ENCODE measurements at places on chromosomes 3 and 15.

DNA sequence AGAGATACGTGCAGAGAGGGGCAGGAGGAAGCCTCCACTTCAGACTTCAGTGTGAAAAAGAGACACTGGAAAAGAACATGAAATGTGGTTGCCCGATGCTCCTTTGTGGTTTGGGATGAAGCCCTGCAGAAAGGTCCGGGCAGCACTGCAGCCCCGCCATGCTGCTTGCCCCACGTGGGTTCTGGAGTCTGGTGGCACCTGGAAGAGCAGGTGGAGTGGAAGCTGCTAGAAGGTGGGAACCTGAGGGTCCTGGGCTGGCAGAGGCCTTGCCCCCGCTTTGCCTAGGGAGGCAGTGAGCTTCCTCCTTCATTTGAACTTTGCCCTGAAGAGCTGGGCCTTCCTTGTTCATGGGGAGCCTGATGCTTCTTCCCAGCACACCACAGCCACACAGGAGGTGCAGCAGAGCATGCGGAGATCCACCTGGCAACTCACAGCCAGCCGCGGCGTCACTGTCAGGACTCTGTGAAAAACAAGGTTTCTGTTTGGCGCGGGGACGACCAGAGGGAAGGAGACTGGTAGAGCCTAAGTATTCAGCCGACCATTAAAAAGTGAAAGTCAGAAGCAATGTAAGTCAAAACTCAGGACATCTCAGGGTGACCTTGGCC is 59.0 kb downstream of the APBA2 start:
- no peak for DNase-seq

GRCh38 chr3:126202276-126202675 is 21.9 kb upstream of the ALDH1L1 start:
- DNase-seq = no peak

DNA sequence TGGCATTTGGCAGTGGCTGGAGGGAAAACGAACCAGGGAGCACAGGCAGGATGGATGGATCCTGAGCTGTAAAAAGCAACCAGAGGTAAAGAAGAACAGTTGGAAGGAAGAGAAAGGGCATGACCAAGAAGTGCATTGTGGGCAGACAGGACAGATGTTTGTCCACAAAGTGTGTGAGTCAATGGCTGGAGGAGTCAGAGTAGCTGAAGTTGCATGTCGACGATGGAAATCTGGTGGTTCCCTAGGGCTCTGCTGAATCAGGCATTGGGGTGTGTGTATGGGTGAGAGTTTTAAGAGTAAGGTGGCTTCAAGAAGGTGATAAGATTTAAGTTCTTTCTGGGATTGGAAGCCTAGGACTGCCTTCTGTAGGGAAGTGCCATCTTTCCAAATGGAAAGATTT is 214.0 kb upstream of the BHLHE40 start:
- DNase-seq = no peak

DNA sequence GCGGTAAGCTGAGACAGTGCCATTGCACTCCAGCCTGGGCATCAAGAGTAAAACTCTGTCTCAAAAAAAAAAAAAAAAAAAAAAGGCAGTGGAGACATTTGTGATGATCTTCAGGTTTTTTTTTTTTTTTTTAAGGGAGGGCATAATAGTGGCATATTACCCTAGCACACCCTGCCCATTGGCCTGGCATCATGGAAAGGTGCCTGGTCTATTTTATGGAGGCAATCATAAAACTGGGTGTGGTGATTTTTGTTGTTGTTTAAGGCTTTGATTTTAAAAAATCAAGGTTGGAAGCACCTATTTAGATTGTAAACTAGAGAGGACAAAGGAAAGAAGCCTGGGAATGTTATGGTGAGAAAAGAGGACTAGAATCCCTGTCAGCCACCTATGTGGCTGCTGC is 6.0 kb downstream of the IQGAP1 start:
- DNase-seq = no peak

GRCh38 chr15:40249477-40250303 is 10.8 kb downstream of the PAK6 start:
- DNase-seq = no peak

DNA sequence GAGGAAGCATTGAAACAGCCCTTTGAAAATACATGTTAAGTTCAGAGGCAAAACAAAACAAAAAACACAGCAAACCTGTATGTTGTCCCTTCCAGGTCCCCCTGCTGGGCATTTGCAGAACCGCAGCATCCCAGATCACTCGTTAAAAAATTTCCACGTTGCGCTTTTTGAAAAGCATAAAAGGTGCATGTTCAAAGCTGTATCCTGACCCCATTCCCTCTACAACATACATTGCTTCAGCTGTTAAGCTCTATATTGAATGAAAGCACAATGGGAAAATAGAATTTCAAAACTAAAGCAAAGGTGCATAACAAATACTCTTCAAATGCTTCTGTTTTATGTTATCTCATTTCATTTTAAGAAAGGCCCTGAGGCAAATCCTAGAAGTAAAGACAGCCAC is 328.3 kb downstream of the THSD4 start:
- DNase-seq = no peak

- DNase-seq = no peak
Measured at GRCh38 chr3:72571052-72571451, 277.2 kb downstream of the SHQ1 start.

DNA sequence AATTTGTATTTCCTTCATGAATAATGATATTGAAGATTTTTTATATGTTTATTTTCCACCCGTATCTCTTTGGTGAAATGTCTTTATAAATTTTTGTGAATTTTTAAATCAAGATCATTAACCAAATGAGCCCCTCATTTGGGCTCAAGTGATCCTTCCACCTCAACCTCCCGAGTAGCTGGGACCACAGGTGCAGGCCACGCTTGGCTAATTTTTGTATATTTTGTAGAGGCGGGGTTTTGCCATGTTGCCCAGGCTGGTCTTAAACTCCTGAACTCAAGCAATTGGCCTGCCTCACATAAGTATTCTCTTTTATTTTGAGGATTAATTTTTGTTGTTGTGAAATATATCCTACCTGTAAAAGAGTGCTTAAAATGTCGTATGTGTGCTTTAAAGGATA is 4.9 kb downstream of the BBS4 start:
- no peak for DNase-seq

- DNase-seq = no peak
Measured at GRCh38 chr15:57451555-57451954, 75.2 kb downstream of the CGNL1 start.

GRCh38 chr3:11438646-11439045 is 166.4 kb downstream of the ATG7 start:
- no peak for DNase-seq

DNA sequence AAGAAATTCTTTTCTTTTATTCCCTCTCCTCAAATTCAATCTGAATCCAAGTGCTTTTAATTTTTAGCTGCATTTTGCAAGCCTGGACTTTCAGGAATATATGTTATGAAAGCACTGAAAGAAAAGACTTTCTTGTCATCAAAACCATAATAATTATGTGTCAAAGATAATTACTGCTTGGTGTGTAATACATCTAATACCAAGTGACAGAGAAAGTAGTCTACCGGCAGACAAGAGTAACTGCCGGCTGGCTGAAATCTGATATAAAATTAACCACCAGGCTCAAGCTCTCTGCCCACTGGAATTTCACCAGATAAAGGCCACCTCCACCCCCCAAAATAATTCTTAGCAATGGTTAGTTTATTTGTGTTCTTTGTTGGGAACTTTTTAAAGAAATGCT is 220.9 kb upstream of the CDIN1 start:
- no peak for DNase-seq

DNA sequence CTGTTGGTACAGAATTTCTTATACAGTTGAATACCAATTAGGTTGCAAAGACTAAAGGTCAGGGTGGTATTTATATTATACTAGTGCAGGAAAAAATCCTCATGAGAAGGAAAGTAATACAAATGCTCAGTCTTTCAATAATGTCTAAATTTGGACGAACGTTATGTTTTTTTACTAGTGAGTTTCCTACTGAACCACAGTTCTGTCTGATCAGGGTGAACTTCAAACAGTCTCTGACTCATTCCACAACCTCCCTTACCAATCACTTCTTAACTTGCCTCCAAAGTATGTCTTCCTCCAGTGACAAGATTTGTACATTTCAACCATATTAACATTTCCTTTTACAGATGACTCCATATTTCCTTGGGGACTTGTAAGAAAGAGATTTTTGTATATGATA is 3.4 kb downstream of the TMEM212 start:
- DNase-seq = no peak

- DNase-seq = no peak
Measured at GRCh38 chr15:84816694-84817465, at the start of gene ALPK3. TSS of gene ALPK3 (plus strand) at chr15:84817356. CDS start at chr15:84817453, 97 bp downstream.

- no peak for DNase-seq
Measured at GRCh38 chr3:23810343-23811184, 4.8 kb downstream of the UBE2E1 start.

DNA sequence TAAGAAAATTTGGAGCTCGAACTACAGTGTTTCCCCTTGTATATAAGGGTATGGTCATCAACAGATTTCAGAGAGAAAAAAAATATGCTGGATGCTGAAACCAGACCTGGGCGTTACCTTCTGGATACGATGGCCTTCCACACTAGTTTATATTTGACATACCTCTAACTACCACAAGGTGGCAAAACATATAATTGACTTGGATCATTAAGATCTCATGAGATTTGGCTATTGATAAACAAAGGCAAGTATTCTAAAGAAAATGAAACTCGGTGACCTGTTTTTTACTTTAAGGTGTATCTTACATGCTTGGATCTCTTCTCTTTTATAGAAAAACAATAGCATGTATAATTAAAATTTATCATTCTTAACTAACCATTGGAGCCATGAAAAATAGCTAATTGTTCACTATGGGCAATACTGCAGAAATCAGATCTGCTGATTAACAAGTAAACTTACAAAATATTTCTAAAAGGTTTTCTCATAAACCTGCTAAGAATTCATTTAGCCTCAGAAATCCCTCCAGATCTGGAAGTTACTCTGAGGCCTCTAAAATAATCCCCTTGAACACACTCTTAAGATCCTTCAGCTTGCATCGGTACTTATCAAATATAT is 300.6 kb upstream of the KCNH8 start:
- DNase-seq = no peak

- no peak for DNase-seq
Measured at GRCh38 chr15:85681386-85681785, 113.3 kb downstream of the KLHL25 start.

DNA sequence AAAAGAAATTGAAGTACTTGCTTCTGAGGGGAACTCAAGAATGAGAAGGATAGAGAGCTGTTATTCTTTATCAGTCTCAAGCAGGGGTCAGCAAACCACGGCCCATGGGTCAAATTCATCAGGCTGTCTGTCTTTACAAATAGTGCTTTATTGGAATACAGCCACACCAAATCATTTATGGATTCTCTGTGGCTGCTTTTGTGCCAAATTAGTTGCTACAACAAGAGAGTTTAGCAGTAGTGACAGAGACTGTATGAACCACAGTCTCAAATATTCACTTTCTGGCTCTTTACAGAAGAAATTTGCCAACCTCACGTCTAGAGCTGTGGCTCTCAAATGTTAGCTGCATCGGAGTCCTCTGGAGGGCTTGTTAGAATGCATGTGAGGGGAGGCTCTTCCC is 258.0 kb upstream of the RARB start:
- no peak for DNase-seq

GRCh38 chr3:5187920-5188418 is 462 bp downstream of the EDEM1 start:
- no peak for DNase-seq

DNA sequence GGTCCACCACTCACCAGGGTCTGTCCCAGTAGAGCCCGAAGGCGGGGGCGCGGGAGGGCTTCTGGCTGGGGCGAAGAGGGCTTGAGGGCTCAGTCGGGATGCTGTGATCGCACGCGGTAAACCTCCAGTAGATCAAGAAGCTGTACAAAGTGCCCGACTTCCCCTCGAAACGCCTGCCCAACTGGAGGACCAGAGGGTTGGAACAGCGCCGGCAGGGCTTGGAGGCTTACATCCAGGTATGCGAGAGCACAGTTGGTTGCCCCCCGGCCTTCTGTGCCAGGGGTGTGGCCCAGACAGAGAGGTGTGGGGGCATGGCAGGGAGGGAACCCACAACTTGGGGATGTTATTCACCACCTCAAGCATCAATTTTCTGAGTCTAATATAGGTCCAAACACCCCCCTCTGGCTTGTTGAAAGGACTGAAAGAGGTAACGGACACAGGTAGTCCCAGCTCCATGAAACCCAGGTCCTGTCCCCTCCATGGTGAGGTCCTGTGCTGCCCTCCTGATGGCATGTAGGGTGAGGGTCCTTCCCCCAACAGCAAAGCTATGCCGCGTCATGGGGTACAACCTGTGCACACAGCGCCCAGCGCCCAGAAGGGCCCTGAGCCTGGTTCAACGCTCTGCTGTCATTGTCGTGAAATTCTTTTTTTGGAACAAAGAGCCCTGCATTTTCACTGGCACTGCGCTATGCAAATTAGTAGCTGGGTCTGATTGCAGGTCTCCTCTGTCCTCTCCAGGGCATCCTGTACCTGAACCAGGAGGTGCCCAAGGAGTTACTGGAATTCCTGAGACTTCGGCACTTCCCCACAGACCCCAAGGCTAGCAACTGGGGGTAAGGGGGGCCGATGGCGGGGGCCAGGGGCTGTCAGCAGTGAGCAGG is 1.2 kb downstream of the SNX22 start:
- no peak for DNase-seq

GRCh38 chr3:189513281-189514117 is 117.7 kb upstream of the TP63 start:
- DNase-seq = no peak

DNA sequence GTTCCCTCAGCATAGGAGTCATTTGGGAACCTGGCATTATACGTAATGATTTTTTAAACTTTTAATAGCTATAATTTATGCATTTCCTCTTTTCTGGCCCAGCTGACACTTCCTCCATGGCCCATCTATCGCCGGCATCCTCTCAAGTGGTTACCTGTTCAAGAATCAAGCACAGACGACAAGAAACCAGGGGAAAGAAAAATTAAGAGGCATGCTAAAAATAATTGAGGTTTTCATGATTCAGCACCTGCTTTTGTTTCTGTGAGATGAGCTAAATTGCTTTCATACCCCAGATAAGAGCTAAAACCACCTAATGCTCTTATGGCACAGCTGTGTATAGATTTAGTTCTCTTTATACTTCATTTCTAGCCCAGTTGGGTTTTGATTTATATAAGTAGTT is 1.7 kb downstream of the SPCS1 start:
- DNase-seq = no peak

GRCh38 chr3:183203670-183204069 is 41.1 kb upstream of the LAMP3 start:
- no peak for DNase-seq

GRCh38 chr15:68017201-68017600 is 36.9 kb upstream of the PIAS1 start:
- DNase-seq = no peak

Measured in SIG-M5 (cell line).